ENCODE measurements at places on chromosomes 4 and X. TPM values are rescaled to one million over a fixed set of nuclear protein-coding genes. Genes with fewer than 3 reads are reported as not detected.

- H3K4me1 ChIP-seq = no peaks in the 10 kb centered on the region
- no peak for DNase-seq
- no peak overlapping the region for H3K27ac ChIP-seq
- H3K36me3 ChIP-seq = no peaks in the 10 kb centered on the region
- H3K27me3 ChIP-seq = no peaks in the 10 kb centered on the region
Measured at GRCh38 chr4:39232100-39232499, 49.8 kb downstream of the WDR19 start.

DNA sequence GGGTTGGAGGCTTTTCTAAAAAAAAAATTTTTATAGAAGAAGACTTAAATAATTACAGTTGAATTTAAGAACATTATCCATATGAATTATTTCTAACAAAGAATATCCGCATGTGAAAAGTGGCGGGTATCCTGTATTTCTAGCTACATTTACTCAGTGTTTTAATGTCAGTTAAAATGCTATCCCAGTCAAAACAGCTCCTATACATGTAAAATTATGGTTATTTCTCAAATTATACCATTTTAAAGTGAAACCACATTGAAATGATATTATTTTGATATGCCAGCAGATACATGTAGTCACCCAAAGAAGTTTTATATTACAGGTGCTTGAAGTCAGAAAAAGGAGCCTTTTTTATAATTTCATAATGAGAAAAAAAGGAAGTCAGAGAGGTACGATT, 168.5 kb upstream of the ATOH1 start:
- no peaks in the 10 kb centered on the region for H3K4me1 ChIP-seq
- no peaks in the 10 kb centered on the region for H3K27me3 ChIP-seq
- no peak for DNase-seq
- H3K27ac ChIP-seq = no peak overlapping the region
- H3K36me3 ChIP-seq = no peaks in the 10 kb centered on the region

DNA sequence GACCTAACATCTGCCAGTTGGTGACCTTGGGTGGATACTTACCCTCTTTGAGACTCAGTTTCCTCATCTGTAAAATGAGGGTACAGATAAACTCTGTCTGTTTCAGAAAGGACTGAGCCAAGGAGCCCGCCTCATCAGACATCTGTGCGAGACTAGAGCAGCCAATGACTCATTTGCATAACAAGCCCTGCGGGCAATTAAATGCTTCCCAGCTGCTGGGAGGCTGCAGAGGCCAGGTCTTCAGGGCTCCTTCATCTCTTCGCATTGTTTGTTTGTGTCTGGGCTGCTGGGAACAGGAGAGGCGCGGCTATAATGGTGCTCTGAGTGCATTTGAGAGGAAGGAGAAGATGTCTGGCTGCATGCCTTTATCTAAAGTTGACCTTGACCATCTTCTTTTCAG, 85.0 kb downstream of the ADRA2C start:
- H3K36me3 ChIP-seq = no peaks in the 10 kb centered on the region
- no peaks in the 10 kb centered on the region for H3K27me3 ChIP-seq
- no peaks in the 10 kb centered on the region for H3K4me1 ChIP-seq
- H3K4me3 ChIP-seq = no peak overlapping the region
- DNase-seq = no peak

Gene CSAG1
- total RNA-seq = not detected

- peak overlapping the region; percentile 73 for H3K4me3 ChIP-seq
- H3K27ac ChIP-seq = peak overlapping the region; percentile 88
- DNase-seq = peak; percentile 69
- H3K27me3 ChIP-seq = no peaks in the 10 kb centered on the region
- H3K4me1 ChIP-seq = peaks cover 45% of the 10 kb centered on the region
Measured at GRCh38 chr4:108072300-108072699, 82.6 kb downstream of the HADH start.

- no peak overlapping the region for H3K27ac ChIP-seq
- no peaks in the 10 kb centered on the region for H3K4me1 ChIP-seq
- H3K4me3 ChIP-seq = no peak overlapping the region
Measured at GRCh38 chr4:9845791-9846493, 64.5 kb downstream of the DRD5 start.

DNA sequence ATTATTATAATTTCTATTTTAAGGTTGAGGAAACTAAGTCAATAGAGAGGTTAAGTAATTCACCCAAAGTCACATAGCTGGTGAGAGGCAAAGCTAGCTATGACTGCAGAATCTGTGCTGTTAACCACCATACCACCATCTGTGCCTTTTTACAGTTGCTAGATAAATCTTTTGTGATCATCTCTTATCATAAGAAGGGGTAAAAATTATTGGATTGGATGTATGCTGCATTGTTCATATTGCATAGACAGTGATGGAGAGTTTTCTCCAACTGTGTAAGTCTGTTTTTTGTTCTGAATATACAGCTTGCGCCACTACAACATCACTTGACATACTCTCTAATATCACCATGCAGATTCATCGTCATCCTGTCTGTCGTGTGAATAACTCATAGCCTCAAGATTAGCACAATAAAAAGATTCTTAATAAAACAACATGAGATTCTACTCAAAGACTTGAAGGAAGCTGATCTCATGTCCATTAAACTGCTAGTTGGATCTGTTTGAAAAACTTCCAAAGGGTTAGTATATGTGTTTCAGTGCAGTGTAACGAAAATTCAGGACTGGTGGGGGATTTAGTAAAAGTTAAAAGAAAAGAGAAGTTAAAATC, 495.9 kb downstream of the SPRY1 start:
- H3K27me3 ChIP-seq = peaks cover 7% of the 10 kb centered on the region
- H3K36me3 ChIP-seq = no peaks in the 10 kb centered on the region
- no peak overlapping the region for H3K4me3 ChIP-seq
- H3K27ac ChIP-seq = no peak overlapping the region

DNA sequence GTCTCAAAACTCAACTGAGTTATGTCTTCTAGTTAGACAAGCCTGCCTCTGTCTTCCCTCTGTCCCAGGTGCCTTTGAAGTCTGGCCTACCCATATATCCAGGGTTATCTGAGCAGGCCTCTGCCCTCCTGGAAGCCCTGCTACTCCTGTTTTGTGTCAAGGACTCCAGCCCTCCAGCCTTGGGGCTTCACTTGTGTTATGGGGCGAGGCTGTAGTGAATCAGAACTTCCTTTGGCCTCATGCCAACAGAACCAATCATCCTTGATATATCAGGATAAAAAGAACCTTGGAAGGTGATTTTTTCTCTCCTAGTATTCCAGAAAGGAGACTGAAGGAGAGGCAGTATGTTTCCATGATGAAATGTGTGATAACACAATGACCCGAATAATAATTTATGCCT, 8.9 kb upstream of the ADGRG4 start:
- H3K36me3 ChIP-seq = no peaks in the 10 kb centered on the region
- no peak overlapping the region for H3K4me3 ChIP-seq
- no peaks in the 10 kb centered on the region for H3K27me3 ChIP-seq
- DNase-seq = no peak
- H3K27ac ChIP-seq = no peak overlapping the region
- H3K4me1 ChIP-seq = no peaks in the 10 kb centered on the region

DNA sequence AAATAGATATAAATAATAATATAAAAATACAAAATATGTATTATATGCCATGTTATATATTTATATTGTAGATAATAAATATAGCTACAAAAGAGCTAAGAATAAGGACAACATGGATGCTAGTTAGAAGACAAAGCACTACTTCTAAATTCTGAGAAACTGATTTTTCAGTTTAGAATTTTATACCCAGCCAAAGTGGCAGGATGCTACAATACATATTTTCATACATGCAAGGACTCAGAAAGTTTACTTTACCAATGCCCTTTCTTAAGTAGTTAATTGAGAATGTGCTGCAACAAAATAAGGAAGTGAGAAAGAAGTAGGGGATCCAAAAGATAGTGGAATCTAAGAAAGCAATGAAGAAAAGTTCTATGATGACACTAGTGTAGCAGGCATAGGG, 64.5 kb downstream of the PDE5A start:
- H3K27me3 ChIP-seq = no peaks in the 10 kb centered on the region
- no peak overlapping the region for H3K27ac ChIP-seq
- no peak for DNase-seq
- no peaks in the 10 kb centered on the region for H3K4me1 ChIP-seq

- H3K36me3 ChIP-seq = no peaks in the 10 kb centered on the region
- DNase-seq = no peak
- H3K4me1 ChIP-seq = no peaks in the 10 kb centered on the region
- H3K4me3 ChIP-seq = no peak overlapping the region
- H3K27ac ChIP-seq = no peak overlapping the region
- no peaks in the 10 kb centered on the region for H3K27me3 ChIP-seq
Measured at GRCh38 chrX:37608156-37608555, 36.7 kb downstream of the LANCL3 start.

All from activated naive CD8-positive, alpha-beta T cell treated with anti-CD3 and anti-CD28 coated beads, Interleukin-2, amount 10 ng/mL, durations not matched to agents 7 days and 5 days (primary cell).